ENCODE measurements at places on chromosomes 13 and 19. TPM values are rescaled to one million over a fixed set of nuclear protein-coding genes. Genes with fewer than 3 reads are reported as not detected.

DNA sequence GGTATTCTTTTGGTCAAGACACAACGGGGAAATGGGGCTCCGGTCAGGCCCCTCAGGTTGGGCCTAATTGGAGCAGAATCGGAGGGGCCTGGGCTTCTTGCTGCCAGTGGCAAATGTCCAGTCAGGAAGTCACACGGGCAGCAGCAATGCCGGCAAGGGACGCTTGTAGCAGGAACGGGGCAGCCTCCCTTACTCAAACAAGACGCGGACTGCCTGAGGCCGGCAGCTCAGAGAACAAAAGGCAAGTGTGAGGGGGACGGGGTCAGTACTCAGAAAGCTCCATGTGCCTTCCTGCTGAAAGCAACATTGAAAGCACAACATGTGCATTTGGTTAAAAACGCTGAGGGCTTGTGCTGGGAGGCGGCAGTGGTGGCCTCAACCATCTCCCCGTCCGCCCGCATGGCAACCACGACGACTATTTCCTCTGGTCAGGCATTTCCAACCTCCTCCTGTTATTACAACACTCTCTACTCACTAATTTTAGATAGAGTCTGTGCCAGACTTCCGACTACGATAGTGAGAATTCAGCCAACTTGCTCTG, 20.5 kb upstream of the RASA3 start:
- H3K4me1 ChIP-seq: peaks cover 27% of the 10 kb centered on the region
- H3K27me3 ChIP-seq: no peaks in the 10 kb centered on the region
- no peak overlapping the region for H3K27ac ChIP-seq
- DNase-seq: peak; percentile 28
- H3K36me3 ChIP-seq: no peaks in the 10 kb centered on the region
- no peak overlapping the region for H3K4me3 ChIP-seq

DNA sequence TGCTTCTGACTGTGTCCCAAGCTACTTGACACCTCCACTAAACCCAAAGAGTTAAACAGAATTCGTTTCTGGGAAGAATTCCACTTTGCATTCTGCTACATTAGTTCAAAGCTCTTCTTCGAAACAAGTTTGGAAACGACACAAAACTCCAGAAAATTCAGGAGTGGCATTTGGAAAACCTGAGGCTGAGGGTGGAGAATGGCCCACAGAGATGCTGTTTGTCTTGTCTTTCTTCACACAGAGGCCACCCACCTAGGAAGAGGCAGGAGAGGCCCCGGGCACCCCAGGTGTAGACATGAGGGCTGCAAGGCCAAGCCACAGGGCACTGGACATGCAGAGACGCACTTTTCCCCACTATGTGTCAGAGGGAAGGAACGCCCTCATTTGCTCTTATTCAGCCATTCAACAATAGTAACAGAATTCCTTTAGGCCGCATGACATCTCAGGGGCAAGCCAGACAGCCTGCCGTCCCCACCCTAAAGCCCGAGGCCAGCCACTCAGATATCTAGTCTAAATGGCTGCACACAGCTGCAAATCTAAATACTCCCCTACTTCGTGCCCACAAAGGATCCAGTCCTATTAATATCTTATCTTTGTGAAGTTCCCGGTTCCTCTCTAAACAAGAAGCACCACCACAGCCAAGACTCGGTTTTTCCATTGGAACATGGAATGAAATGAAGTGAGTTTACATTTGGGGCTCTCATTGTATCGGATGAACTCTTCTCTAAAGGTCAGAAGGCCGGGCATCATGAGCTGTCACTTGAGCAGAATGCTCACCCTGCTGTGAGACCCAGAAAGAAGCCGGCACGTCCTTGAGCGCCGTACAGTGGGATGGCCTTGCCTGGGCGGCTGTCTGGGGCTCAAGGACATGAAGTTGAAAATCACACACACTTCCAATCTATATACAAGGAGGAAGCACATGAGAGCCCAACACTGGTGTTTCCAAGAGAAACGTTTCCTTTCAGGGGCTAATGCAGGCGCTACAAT, 19.8 kb downstream of the COL4A1 start:
- H3K36me3 ChIP-seq: no peaks in the 10 kb centered on the region
- peak; percentile 93 for DNase-seq
- H3K4me1 ChIP-seq: peaks cover 24% of the 10 kb centered on the region
- H3K27me3 ChIP-seq: no peaks in the 10 kb centered on the region
- peak overlapping the region; percentile 56 for H3K27ac ChIP-seq

ZNF507 gene
- 20.8 TPM for total RNA-seq

PRSS57 gene
- total RNA-seq: not detected

LGALS4 gene
- 2.2 TPM for total RNA-seq

DNA sequence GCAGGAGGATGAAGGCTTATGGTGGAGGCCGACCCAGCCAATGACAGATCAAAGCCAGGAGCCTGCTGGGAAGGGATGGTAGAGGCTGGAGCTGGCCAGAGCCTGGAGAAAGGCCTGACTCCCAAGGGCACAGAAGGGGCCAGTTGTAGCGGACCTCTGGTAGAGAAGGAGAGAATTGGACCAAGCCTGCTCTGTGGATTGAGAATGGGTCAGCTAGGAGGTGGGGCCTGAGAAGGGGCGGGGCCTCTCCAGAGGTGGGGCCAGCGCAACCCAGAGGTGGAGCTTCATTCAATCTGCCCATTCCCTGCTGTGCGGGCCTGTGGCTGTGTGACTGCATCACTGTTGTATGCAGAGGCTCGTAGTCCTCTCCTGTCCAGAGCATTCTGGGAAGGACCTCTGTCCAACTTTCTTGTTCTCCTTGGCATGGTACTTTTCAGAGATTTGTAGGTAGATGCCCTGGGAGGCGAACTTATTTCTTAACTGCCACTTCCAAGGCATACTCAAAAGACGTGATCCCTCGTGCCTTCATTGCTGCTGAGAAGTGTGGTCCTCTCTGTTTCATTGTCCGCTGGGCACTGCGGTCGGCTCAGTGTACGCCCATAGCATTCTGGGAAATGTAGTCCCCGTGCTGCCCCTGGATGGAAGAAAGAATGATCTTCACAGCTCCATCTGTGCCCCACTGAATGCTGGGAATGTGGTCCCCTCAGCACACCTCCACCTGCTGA, 6.7 kb downstream of the GRIN2D start:
- peak overlapping the region; percentile 80 for H3K4me3 ChIP-seq
- DNase-seq: peak; percentile 31
- H3K4me1 ChIP-seq: peaks cover 24% of the 10 kb centered on the region
- no peaks in the 10 kb centered on the region for H3K36me3 ChIP-seq
- H3K27me3 ChIP-seq: no peaks in the 10 kb centered on the region

CD33 gene
- total RNA-seq: not detected

DNA sequence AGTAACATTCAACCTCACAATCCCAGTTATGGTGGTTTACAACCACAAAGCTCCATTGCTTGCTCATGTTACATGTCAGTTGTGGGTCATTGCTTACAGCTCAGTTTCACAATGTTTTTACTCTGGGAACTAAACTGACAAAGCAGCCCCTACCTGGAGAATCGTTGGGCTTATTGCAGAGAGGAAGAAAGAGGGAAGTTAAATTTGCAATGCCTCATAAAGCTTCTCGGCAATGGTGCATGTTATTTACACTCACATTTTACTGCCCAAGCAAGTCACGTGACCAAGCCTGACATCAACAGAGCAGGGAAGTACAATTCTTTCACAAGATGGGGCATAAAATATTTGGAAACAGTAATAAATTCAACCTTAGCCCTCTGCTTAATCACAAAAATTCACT, 441.6 kb downstream of the TDRD3 start:
- DNase-seq: no peak
- H3K27me3 ChIP-seq: no peaks in the 10 kb centered on the region
- H3K36me3 ChIP-seq: no peaks in the 10 kb centered on the region
- no peak overlapping the region for H3K4me3 ChIP-seq
